Stimulated activated CD8-positive, alpha-beta memory T cell treated with anti-CD3 and anti-CD28 coated beads, Interleukin-4, amount 100 ng/mL, for 4 hours (primary cell): ENCODE measurements at places on chromosomes 6 and 20.

DNA sequence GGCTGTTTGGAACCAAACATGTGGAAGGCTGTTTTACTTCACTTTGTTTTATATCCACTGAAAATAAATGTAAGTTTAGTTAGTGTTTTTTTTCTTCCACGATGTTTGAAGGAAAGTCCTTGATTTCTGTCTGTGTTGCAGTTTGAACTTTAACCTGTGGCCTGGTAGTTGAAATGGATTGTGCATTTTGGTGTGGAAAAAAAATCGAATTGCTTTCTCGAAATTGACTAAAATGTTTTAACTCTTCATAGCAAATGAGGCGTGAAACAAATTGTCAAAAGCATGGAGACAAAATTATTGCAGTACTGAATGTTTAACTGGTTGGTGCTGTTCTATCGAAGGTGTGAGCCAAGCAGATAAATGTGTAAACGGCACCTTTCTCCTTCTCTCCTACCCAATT, 24.5 kb downstream of the ARID1B start:
- DNase-seq = no peak

- DNase-seq = no peak
These were observed 14.7 kb upstream of the PTPRA start for GRCh38 chr20:2858591-2858990.

GRCh38 chr20:13220904-13221297, at the start of gene ISM1:
Gene ISM1, plus strand, starts transcription at chr20:13221274. Its CDS starts 503 bp downstream, at chr20:13221777.
- peak; percentile 18 for DNase-seq

GRCh38 chr6:104940893-104941728, 15.8 kb upstream of the LIN28B start:
- no peak for DNase-seq

GRCh38 chr20:51631011-51631950, 88.8 kb upstream of the NFATC2 start:
- DNase-seq = no peak

DNA sequence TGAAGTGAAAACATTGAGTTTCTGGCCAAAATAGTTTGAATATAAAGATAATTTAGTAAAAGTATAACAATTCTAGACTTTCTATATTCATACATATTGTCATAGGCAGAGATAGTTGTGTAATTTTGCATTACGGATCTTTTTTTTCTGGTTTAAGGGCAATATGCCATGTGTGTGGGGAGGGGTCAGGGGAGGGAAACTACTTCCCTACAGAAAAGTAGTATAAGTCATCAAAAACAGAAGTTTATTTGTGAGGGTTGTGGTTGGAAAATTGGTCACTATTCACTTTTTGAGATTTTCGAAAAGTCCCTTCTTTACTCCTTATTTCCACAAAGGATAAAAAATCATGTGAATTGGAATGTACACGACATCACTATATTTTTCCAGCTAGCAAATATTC, 288.2 kb upstream of the PREP start:
- no peak for DNase-seq

GRCh38 chr6:24893342-24893850, 42.4 kb downstream of the RIPOR2 start:
- DNase-seq = no peak

DNA sequence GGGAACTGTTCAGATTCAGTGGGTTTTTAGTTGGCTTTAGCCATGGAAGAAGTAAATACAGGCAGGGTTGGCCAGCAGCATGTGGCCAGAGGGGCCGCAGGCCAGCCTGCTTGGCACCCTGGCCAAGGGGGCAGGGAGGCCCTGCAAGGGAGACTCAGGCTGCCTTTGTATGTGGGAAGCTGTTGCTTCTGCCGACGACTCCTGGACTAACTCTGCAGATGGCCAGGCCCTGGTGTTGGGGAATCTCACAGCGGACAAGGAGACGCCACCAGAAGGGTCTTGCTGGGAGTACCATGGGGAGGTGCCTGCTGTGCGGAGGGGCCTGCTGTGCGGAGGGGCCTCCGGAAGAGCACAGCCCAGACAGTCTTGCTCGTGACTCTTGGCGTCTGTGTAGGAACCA, 25.2 kb downstream of the PYGB start:
- DNase-seq = no peak

GRCh38 chr6:129342796-129343195, 367.2 kb downstream of the ARHGAP18 start:
- DNase-seq = no peak

GRCh38 chr20:61608275-61609085, 356.4 kb downstream of the CDH4 start:
- no peak for DNase-seq

- DNase-seq = no peak
These were observed 98.5 kb downstream of the SSR1 start for GRCh38 chr6:7214468-7214867.

DNA sequence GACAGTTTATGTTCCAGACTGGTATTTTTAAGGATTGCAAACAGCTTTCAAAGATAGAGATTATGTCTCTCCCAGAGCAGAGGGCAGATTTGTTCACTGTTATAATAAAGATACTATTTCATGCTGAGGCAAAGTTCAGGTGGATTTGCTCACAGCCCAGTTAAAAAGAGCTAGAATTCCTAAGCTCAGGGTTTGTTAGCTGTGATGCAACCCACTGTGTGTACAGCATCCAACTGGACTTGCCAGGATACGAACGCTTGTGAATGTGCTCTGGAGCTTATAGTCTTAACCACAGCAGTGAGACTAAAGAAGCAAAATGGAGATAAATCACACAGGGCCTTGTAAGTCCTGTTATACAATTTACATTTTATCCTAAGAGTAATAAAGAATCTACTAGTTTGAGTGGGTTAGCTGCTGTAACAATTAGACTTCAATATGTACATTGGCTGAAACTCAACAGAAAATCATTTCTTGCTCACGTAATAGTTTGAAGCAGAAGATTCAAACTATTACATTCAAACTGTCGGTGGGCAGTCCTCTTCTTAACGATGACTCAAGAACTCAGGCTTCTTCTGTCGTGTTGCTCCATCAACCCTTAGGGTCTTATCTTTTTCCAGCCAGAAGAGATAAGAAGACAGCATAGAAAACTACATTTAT, 204.0 kb upstream of the PLN start:
- DNase-seq = no peak

DNA sequence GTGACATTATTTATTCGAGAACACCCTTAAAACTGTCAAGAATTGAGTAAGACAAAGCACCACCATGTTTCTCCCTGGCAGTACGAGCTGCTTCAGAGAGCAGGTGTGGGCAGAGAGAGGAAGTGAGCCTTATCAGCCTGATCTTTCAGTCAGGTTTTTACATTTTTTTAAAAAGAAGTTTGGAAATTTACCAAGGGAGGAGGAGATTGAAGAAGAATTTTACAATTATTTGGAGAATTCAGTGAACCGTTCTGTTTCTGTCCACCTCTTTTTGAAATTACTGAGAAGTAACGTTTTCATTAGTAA, 75.5 kb downstream of the ZDHHC14 start:
- no peak for DNase-seq

DNA sequence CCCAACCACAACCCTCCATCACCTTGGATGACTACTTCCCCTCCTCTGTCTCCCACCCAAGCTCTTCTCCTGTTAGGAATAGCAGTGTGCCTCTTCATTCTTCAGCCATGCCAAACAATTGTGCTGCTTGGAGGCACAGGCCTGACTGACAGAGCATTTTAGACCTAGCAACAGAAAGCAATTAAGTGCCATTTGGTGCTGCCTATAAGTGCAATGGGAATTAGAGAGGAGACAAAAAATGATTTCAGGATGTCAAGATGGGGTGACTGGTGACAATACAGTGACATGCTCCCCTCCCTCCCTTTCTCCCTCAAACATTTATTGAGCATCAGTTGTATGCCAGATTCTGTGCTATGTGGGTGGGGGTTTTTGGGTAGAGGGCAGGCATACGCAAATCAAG, 322.6 kb upstream of the MOCS1 start:
- no peak for DNase-seq

DNA sequence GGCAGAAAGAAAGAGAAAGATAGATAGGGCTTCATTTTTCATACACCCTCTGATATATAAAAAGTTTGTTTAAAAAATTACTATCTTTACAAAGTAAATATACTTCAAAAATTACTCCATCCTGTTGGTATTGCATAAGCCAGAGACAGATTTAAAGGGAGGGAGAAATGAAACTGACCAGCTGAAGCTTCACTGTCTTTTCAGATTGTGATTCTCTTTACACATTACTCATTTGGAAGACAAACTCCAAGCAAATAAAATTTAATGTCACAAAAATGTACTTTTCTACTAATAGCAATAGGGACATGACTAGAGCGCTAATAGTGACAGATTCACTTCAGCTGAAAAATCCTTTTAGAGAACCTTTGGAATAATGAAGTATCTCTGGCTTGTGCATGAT, 38.6 kb upstream of the MARCKS start:
- no peak for DNase-seq

DNA sequence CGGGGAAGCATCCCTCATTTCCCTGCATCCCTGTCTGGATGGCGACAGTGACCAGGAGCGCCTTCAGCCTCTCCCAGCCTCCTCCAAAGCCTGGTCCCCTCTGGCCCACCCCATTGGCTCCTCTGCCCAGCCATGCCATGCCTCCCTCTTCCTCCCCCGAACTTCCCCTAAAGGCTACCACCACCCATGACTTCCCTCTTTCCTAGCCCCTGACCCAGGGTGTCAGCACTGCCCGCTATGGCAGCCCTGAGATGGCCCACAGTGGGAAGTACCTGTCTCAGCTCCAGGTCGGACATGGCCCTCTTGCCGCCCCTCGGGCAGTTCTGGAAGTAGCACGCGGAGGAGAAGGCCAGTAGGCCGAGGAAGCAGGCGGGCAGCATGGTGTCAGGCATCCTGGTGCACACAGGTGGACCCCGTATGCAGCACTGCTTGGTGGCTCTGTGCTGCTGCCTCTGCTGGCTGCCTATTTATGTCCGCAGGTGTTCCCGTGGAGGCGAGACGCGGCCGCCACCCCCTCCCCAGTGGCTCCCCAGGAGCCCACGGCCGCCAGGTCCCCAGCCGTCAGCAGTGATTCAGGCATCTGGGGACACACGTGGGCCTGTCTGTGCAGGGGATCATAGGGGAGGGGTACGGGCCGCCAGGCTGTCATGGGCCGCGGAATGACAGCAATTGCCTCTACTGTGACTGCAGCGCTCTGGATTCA, at the start of gene AVP:
AVP (minus strand) TSS at position 442 of the 703 bp plus-strand sequence; CDS start at position 392, 50 bp downstream.
- no peak for DNase-seq

DNA sequence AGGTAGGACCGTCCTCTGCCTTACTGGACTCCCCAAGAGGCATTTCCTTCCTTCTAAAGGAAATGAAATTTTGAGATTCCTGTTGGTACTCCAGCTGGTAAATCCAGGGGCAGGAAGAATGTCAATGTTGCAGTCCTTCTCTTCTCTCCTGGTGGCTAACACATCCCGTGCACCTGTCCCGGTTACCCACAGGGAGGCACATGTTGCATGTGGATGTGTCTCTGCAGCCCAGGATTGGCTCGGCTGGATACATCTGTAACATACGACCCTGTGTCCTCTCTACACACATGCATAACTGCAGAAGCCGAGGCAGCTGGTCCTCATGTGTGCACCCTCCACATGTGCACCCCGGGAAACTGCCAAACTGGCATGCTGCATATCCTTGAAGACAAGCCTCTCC, 1.3 kb upstream of the LRFN2 start:
- DNase-seq = no peak

DNA sequence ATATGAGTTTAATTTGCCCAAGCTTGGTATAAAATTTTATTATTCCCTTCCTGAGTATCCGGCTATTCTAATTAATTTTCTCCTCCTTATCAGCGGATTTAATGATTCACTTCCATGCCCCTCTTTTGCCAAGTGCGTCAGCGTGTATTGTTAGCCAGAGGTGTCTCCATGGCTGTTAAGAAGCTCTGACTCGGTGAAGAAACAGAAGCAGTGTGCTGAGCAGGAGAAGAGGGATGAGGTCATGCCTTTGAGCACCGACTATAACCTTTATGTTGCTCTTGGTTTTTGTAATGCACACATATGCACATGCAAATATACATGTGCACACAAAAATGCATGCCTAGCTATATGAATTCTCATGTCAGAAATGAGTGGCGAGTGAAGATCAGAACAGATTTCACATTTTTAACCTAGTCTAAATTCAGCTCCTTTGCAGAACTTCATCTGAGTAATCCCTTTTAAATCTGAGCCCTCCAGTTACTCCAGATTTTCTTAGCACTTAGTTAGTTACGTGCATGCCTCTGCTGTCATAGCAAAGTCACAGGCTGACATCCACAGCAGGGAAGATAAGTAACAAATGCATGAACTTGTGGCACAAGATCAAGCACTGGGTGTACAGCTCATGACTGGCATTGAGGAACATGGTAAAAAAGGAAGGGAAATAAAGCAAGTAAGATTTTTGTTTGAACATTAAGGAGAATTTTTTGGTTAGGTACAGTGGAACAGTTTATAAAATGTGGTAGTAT, 24.3 kb downstream of the HTR1E start:
- no peak for DNase-seq

DNA sequence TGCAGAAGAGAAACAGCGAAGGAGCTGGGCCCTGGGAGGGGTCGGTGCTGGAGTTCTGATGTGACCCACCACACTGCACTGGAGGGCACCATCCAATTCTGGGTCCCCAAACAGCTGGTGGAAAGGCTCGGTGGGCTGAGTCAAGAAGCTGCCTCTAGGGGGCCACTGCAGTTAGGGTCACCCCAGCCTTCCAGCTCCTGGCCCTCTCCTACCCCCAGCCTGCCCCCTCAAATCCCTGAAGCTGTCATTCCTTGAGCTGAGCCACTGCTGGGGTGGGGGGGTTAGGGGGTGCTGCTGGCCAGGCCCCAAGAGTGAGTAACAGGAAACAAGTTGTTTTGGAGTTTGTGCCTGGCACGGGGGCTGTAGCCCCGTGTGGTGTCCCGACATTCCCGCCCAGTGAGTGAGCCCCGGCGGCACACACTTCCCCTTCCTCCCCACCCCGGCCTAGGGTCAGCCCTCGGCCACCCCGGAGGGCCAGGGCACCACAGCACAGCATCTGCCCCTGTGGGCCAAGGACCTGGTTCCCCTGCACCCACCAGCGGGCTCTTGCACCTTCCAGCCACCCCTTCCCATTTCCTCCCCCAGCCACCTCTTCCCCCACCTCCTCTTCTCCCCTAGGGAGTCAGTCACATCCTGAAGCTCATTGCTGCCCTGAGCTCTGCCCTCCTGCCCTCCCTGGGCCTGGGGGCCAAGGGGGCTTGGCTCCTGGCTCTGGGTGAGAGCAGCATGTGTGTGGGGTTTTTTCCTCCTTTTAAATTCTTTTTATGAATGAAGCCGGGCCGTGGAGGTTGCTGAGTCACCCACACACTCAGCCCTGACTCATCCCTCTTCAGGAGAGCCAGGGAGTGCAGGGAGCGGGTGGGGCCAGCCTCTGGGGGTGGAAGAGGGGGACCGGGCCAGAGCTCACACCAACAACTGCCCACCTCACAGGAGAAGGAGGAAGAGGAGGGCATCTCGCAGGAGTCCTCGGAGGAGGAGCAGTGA, 4.6 kb downstream of the SMIM29 start:
- peak; percentile 55 for DNase-seq

DNA sequence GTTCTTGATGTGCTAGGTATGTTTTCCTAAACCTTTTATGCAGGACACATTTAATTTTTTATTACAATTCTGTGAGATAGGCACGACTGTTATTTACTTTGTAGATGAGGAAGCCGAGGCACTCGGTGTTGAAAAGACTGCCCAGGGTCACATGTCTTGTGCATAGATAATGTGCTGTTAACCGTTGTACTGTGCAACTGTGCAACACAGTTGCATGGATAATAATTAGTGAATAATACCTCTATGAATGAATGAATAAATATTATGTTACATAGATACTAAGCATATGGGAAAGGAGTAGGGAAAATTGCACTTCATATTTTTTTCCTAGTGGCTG, 60.3 kb upstream of the DEK start:
- DNase-seq = no peak
